ENCODE measurements at places on chromosomes 4 and X. TPM values are rescaled to one million over a fixed set of nuclear protein-coding genes. Genes with fewer than 3 reads are reported as not detected.

- H3K4me3 ChIP-seq, result no peak overlapping the region
- DNase-seq, result no peak
- H3K36me3 ChIP-seq, result peaks cover 82% of the 10 kb centered on the region
- H3K27ac ChIP-seq, result peak overlapping the region; percentile 19
- peaks cover 44% of the 10 kb centered on the region for H3K4me1 ChIP-seq
Observed at GRCh38 chr4:99841129-99841528, 24.5 kb downstream of the DAPP1 start.

DNA sequence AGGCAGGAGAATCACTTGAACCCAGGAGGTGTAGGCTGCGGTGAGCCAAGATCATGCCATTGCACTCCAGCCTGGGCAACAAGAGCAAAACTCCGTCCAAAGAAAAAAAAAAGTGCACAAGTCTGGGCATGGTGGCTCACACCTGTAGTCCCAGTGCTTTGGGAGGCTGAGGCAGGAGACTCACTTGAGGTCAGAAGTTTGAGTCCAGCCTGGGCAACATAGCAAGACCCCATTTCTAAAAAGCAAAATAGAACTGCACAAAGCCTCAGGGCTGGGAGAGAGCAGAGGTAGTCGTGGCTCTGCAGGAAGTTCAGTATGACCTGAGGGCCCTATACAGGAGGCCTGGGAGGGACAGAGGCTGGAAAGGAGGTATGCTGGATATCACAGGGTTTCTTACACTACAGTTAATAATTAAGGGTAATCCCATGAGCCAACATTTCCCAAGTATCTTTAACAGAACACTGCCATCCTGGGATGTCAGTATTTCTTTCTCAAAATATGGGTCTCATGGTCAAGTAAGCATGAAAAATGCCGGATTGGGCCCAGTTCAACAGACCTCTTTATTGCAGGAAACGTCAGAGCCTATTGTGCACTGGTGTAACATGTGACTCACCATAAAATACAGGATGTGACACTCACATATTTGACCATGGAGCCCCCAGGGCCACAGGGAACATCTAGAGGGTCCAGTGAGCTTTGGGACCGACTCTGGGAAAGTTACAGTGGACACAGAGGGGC, 37.8 kb downstream of the ACSL1 start:
- no peaks in the 10 kb centered on the region for H3K27me3 ChIP-seq
- no peak overlapping the region for H3K27ac ChIP-seq
- peaks cover 10% of the 10 kb centered on the region for H3K4me1 ChIP-seq
- H3K36me3 ChIP-seq, result peaks cover 57% of the 10 kb centered on the region
- H3K4me3 ChIP-seq, result no peak overlapping the region
- DNase-seq, result no peak

DNA sequence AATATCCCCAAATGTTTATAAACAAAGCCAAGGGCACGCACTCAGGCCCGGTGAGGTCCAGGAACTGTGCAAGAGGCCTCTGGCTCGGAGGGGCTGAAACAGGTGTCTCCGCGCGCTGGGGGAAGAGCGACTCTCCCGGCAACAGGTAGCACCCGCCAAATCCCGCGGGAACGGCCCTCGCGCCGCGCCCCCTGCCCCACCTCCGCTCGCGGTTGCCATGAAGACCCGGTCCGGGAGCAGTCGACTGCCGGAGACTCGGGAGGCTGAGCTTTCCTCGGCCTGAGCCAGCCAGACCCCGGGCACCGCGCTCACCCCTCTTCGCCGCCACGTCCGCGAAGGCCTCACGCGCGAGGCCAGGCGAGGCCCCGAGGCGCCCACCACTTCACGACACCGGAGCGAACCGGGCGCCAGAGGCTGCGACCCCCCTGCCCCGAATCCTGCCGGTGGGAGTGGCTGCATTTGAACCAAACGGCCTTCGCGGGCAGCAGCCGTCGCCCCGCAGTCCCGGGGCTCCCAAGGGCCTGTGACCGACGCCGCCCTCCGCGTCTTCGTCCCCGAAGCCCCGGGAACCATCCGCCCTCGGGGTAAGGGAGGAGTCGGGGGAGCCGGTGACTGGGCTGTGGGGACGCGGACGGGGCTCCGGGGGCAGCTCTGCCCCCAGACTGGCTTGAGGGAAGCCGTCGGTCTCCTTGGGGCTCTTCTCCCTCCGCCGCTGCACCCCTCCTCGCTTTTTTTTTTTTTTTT, at the start of gene NSUN7:
NSUN7 (plus strand) TSS at position 239 of the 744 bp plus-strand sequence. CDS start 739 bp downstream, outside the sequence.
- H3K27me3 ChIP-seq, result peaks cover 21% of the 10 kb centered on the region
- H3K36me3 ChIP-seq, result no peaks in the 10 kb centered on the region
- H3K4me1 ChIP-seq, result peaks cover 9% of the 10 kb centered on the region

GPAT3 gene
- 0.76 TPM for total RNA-seq

GPR173 gene
- total RNA-seq, result 0.10 TPM

DRP2 gene
- 0.07 TPM for total RNA-seq

PPP1R3F gene
- 7.4 TPM for total RNA-seq
